MM.1S (cell line): ENCODE measurements at places on chromosomes 16 and 17.

DNA sequence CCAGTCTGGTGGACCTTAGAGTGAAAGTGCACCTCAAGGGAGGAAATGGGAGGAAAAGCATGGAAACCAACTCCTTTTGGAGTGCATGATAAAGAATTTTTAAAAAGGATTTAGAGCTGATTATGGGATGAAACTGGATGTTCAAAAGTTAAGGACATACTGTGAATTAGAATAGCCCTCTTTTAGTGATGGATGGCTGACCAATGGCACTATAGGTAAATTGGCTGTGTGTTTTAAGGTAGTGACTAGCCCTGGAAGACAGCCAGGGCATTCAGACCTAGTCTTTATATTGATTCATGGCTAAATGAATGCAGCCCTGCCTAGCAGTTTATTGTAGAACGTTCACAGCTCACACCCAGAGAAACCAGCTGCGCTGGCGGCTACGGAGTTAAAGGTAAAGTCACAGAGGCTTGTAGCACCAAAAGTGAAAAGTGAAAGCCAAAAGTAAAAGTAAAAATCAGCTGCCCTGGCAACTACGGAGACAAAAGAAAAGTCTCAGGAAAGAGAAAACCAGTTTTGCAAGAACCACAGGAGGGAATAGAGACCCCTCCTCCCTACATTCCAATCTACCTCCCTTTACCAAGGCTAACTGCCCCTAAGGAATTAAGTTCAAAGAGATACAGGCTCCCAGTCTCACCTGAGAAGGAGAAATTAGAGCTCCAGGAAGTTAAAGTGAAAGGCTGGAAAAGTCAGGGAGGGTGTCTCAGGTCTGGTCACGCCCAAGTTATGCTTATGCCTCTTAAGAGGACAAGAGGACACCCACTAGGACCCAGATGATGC is 21.8 kb downstream of the ACSM1 start:
- no peak for DNase-seq

DNA sequence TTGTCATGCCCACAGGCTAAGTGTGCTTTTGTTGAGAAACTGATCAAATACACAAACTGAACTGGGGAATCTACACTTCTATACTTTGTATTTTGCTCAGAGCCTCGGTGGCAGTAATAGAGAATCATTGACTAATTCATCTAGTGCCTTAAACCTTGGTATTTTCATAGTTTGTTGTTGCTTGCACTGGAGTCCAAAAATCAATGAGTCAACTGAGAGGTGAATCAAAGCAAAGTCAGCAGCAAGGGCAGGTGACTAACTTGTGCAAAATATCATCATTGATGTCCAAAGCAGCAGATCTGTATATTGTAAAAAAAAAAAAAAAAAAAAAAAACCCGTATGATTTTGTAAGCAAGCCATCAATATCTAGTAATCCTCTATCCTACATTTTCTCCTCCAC is 296.4 kb downstream of the MAP2K6 start:
- no peak for DNase-seq

DNA sequence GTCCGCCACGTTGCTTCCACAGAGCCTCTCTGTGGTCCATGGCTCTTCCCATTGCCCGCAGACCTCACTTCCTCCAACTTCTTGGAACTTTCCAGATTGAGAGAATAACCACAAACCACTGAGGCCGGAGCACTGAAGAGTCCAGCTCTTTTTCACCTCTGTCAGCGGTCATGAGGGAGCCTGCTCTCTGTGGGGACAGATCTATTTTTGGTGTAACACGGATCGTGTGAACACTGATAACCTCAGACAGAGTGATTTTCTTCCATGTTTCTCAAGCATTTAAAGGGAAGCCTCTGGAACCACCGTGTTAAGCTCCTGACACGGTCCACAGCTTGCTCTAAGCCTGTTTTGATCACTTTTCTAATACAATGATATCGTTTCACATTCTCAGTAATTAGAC is 49.7 kb downstream of the NTN1 start:
- DNase-seq = no peak

- DNase-seq = peak; percentile 26
These were observed 157.7 kb upstream of the RPL38 start for GRCh38 chr17:74045608-74046280.

DNA sequence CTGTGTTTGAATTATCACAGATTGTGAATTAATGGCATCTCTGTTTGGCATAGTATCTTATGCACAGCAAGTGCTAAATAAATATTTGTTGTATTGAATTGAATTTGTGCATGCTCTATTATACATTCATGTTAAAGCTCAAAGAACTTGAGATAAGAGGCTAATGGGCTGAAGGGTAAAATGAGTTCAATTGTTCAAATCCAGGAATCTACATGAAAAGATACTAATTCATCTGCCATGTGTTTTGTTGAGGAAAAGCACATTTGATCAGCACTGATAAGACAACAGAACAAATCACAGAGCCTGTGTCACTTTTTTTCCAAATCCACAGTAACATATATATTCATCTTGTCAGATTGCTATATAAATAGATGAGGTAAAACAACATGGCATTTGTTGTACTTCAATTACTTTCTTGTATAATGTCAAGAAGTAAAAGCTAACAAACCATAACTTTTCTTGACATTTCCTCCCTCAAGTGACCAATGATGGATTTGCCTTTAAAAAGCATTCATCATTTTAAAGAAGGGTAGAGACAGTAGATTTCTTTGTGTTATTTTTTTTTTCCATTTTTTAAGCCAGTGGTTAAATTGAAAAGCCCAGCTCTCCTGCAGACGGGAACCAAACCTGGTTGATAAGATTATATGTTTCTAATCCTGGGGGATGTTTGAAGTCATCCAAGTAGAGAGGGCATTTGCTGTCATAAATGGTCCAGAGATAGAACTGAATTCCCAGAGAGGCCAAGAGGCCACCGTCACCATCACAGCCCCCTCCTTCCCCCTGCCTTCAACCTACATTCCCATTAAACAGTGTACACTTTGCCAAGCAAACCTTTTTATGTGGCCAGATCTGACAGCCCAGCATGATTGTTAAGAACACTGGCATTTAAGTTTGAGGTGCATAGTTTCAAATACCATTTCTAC is 123.0 kb downstream of the CHD9NB start:
- DNase-seq = no peak

DNA sequence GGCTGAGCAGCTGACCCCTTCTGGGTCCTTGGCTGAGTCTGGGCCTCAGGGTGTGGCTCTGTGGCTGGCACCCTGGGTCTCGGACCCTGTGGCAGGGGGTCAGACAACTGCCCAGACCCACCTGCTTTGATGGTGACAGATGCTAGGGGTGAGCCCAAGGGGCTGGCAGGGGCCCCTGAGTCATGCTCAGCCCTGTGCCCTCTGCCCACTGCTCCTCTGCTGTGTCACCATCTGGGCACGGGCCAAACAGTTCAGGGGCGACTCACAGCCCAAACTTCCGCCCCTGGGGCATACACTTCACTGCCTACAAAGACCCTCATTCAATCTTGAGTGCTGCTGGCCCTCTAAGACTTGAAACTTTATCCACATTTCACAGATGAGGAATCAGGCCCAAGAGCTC is 5.7 kb downstream of the ADGRG1 start:
- DNase-seq = no peak

- DNase-seq = no peak
These were observed 197.1 kb downstream of the KCNJ2 start for GRCh38 chr17:70366386-70366785.

- DNase-seq = no peak
These were observed 69.5 kb downstream of the SREBF1 start for GRCh38 chr17:17767154-17767869.
